ENCODE measurements at places on chromosomes 5 and 9. TPM values are rescaled to one million over a fixed set of nuclear protein-coding genes. Genes with fewer than 3 reads are reported as not detected.

The TYRP1 gene
- not detected for polyA plus RNA-seq

The ALDH1A1 gene
- polyA plus RNA-seq, result not detected

The SH3PXD2B gene
- not detected for polyA plus RNA-seq

The EIF4E1B gene
- not detected for polyA plus RNA-seq

The PCDH12 gene
- 0.07 TPM for polyA plus RNA-seq

The ABO gene
- not detected for polyA plus RNA-seq

The SIL1 gene
- 15.0 TPM for polyA plus RNA-seq

The INSL4 gene
- polyA plus RNA-seq, result not detected
